Caco-2 (cell line): ENCODE measurements at places on chromosomes 16 and 17.

GRCh38 chr16:11056090-11056992 lies 112.0 kb downstream of the CLEC16A start:
- DNase-seq, result no peak

- DNase-seq, result no peak
Observed at GRCh38 chr16:55212791-55213190, 111.2 kb upstream of the IRX6 start.

- DNase-seq, result no peak
Observed at GRCh38 chr16:49738832-49739231, 117.1 kb downstream of the ZNF423 start.

GRCh38 chr17:78342449-78343186 lies 17.3 kb downstream of the SOCS3 start:
- DNase-seq, result no peak

GRCh38 chr17:82384730-82385481 lies 13.3 kb downstream of the UTS2R start:
- peak; percentile 67 for DNase-seq

DNA sequence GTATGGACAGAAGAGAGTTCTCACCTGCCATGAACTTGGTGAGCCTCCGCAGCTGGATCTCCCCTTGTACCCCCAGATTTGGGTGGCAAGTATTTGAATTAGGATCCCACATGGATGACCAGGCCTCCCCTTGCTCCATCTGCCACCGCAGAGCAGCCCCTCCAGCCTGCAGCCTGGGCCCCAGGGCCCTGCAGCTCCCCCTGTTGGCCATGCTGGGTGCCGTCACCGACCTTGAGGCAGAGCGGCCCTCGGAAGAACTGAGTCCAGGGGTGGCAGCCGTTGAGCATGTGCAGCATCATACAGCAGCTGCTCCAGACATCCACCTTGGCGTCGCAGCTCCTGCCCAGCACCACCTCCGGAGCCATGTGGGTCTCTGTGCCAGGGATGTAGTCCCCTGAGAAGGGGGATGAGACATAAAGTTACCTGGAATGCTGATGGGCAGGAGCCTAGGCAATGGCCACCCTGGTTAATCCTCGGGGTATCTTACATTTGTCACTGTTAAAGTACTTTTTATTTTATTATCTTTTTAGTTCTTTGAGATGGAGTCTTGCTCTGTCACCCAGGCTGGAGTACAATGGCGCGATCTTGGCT lies 9.0 kb upstream of the SPATA32 start:
- no peak for DNase-seq

- no peak for DNase-seq
Observed at GRCh38 chr16:58733248-58733670, 857 bp downstream of the GOT2 start.

DNA sequence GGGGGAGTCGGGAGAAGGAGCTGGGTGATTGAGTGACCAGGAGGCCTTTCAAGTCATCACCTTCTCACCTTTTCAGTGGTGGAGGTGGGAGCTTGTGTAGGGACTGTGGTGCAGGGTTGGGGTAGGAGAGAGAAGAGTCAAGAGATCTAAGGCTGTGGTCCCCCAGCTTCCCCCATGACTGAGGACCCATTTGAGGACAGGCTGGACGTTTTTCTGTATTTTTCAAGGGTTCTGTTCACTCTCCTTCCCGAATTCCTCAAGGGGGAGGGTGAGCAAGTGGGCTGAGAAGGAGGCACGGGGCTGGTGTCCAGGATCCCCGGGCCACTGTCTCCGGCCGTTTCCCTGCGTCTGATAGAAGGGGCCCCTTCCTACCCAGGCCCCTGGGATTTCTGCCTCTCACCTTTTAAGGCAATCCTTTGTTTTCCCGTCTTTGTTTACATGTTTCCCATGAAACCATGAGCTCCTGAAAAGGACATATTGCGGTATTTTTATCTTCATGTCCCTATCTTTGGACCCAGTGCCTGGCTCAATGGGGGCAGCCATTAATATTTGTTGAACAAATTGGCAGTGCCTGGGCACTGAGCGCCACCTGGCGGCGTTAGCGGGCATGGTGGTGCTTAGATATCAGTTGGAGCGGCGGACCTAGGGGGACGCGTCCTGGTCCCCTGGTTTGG lies 9.2 kb upstream of the CD300A start:
- peak; percentile 83 for DNase-seq

DNA sequence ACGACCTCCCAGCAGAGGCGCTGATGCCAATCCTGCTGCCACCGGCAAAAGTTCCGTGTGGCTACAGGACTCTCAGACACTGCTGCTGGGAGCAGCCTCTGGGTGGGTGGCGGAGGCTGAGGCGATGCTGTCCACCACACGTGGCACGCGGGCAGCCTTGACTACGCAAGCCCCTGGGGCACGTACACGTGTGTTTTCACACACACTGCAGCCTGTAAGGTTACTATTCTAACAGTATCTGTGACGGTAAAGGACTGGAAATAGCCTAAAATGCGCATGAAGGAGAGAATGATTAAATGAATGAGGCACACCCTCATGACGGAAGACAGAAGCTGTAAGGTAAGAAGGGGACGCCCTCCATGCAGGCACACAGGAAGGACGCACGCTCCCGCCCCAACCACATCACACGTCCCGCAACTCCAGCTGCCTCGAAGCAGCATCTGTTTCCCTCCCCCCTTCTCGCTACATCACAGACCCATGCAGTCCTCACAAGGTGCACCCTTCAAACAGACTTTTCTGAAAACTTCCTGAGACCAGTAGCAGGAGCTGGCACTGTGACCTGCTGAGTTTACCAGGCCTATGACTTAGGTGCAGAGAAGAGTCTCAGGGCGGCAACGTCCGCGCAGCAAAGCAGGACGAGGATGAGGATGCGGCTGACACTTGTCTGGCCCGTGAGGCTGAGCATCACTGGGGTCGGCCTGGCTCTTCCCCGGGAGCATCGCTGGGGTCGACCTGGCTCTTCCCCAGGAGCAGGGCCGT lies 28.7 kb upstream of the FASN start:
- no peak for DNase-seq

DNA sequence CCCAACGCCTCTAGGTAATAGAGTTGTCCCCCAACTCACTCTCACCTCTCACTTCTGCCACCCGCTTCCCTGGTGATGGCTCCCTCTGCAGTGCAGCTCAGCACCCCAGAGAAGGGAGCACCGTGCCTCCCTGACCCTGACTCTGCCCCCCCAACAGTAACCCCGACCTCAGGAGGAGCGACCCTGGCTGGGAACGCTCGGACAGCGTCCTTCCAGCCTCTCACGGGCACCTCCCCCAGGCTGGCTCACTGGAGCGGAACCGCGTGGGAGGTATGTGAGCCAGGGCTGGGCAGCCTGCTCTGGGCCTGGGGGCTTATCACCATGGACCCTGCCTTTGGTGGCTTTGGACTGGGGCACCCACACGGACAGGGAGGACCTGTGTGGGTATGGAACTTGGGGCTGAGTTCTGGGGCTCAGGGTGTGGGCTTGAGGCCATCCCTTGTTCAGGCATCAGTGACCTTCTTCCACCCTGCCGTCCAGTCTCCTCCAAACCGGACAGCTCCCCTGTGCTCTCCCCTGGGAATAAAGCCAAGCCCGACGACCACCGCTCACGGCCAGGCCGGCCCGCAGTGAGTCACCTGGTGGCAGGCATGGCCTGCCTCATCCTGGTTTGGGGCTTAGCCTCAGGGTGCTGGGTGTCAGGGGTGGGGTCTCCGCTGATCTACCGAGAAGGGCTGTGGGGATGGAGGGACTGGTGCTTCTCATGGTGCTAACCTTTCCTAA lies 6.7 kb upstream of the C17orf107 start:
- DNase-seq, result no peak

GRCh38 chr17:50279181-50279526 lies 4.9 kb downstream of the TMEM92 start:
- no peak for DNase-seq

DNA sequence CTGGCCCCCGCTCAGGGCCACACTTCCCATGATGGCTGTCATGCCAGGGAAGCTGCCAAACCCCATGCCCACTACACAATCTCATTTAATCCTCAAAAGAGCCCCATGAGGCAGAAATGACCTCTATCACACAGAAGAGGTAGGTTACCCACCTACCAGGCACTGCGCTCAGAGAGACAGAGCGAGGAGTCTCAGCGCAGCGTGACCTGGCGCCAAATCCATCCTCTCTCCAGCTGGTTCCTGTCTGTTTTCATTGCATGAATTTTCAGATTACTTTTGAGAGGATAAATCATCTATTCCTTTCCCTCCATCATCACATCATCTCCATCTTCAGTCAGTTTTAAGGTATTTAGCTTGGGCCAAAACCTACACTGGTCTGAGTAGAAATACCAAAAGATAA lies 101.5 kb upstream of the DNAH17 start:
- DNase-seq, result no peak

GRCh38 chr16:57798953-57799599 lies 3.2 kb downstream of the KIFC3 start:
- DNase-seq, result no peak

DNA sequence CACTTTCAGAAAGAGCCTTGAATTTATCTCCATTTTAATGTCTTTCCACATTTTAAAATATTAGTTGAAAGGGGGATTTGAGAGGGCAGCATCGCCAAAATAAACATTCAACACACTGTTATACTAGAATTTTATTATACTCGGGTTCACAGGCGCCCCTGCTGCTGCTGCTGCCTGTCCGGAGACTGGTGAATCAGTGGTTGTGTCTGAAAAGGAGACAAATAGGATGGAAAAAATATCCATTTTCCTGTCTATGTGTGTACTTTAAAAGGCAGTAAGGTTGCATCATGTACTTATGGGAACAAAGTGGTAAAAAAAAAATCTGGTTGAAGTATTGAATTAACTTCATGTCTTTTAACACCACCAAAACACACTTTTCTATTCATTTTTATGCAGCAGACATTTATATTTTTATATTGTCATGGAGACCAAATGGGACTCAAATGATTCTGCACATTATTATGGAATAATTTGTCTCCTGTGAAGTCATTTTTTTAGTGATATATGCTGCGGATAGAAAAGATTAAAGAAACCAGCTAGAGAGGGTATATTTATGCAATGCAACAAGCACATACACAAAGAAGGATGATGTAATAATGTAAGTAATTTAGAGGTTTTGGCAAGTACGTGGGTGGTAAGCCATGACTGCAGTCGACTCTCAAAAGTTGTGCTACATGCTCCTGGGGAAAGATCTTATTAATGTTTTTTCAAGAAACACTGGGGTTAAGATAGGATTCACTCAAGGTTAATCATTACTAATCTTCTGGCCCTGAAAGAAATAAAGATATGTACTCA lies 759.0 kb upstream of the SOX9 start:
- no peak for DNase-seq

GRCh38 chr17:81075307-81075706 lies 40.4 kb downstream of the BAIAP2 start:
- no peak for DNase-seq

- DNase-seq, result no peak
Observed at GRCh38 chr17:17874478-17874877, 37.7 kb upstream of the SREBF1 start.

- no peak for DNase-seq
Observed at GRCh38 chr16:63960321-63960720, 1161.5 kb downstream of the CDH11 start.

GRCh38 chr16:79595931-79596450 lies 4.5 kb downstream of the MAF start:
- DNase-seq, result no peak

DNA sequence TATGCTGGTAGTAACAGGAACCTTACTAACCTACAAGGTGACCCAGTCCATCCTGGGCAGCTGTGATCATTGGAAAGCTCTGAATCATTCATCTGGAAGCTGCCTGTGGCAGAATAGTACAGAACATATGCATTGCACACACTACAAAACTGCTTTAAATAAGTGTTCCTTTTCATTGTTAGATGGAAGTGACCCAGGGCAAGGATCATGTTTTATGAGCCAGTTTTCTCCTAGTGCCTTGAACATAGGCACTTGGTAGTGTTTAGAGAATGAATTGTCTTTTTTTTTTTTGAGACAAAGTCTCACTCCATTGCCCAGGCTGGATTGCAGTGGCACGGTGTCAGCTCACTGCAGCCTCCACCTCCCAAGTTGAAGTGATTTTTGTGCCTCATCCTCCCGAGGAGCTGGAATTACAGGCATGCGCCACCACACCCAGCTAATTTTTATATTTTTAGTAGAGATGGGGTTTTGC lies 55.4 kb downstream of the TENT4B start:
- no peak for DNase-seq

GRCh38 chr16:2257726-2258125 lies 6.3 kb upstream of the ECI1 start:
- no peak for DNase-seq

DNA sequence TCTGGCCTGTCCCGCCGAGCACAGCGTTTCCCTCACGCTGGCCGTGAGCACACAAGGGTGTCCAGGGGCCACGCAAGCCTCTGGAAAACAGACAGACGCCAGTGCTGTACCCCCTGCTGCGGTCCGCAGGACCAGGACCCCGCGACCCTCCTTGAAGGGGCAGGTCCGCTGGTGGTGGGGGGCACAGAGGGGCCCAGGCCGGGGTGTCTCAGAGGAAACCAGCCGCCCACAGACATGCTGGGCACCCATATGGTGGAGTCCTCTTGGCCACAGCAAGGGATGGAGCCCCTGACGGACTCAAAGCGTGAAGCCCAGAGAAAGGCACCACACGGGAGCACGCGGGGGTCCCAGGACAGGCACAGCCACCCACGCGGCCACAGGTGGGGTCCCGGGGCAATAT lies 34.4 kb downstream of the METRNL start:
- DNase-seq, result no peak

GRCh38 chr16:59013930-59014329 lies 279.8 kb upstream of the GOT2 start:
- no peak for DNase-seq

GRCh38 chr17:67058036-67058435 lies 13.7 kb downstream of the CACNG1 start:
- no peak for DNase-seq

GRCh38 chr17:40978575-40979151 lies 5.5 kb downstream of the KRT40 start:
- DNase-seq, result no peak

- DNase-seq, result peak; percentile 97
Observed at GRCh38 chr17:50884439-50885311, 18.5 kb upstream of the TOB1 start.

- DNase-seq, result no peak
Observed at GRCh38 chr16:82317411-82318167, 147.6 kb upstream of the MPHOSPH6 start.

GRCh38 chr16:64390102-64390501 lies 731.8 kb downstream of the CDH11 start:
- DNase-seq, result no peak
